ENCODE measurements at places on chromosomes 7 and 10. TPM values are rescaled to one million over a fixed set of nuclear protein-coding genes. Genes with fewer than 3 reads are reported as not detected.

DNA sequence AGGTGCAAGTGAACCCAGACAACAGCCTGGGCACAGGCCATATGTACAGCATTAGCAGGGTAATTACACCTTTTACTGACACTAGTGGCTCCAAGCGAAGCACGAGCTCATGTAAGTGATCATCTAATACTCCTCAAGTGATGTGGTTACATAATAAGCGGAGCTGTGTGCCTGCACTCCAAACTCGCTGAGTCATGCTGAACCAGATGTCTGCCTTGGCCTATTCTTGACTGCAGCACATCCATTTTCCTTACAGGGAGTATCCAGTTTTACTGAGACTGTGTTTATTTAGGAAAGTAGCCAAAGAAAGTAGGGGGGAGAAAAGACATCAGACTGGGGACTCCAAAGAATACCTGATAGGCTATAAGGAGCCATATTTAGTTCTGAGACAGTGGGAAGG is 90.1 kb downstream of the GRM3 start:
- DNase-seq: no peak

DNA sequence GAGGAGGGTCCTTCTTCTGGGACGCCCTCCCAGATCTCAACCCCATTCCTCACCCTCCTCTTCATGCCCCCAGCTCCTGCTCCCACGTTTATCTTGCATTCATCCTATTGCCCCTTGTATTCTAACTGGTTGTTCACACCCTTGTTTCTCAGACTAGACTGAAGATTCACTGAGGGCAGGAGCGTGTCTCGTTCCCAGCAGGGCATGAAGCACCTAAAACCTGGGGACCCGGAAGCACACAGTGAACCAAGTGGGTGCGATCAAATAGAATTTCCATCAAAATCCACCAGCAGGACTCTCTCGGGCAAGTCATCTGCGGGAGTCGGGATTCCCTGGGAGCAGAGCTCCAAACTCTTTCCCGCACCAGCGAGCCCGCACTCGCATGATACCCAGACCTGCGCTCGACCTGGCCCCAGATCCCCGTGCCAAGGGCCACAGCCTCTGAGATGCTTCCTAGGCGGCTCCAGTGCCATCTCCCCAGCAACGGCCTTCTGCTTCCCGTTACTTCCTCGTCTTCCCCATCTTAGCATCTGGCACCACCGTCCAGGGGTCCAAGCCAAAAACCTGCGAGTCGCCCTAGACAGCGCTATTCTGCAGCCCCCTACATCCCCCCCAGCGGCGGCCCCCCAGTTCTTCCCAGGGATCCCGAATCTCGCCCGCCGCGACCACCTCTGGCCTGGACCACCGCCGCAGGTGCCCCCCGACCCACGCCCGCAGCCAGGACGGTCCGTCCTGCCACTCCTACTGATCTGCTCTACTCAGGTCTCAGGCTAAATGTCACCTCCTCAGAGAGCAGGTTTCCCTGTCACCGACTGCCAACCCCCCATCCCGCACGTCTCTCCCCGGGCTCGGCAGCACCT is 6.1 kb upstream of the GBX1 start:
- DNase-seq: peak; percentile 81

DNA sequence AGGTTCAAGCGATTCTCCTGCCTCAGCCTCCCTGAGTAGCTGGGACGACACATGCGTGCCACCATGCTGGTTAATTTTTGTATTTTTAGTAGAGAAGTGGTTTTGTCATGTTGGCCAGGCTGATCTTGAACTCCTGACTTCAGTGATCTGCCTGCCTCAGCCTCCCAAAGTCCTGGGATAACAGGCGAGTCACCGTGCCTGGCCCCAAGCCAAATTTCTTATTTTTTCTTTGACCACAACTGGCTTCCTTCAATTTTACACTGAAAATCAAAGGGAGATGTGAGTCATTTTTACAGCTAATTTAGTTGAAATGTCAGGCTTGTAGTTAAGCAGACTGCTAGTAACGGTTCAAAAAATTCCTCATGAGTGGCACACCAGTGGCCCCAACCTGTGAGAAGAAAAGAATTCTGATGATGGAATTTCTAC is 7.8 kb downstream of the RNF216 start:
- DNase-seq: no peak

- no peak for DNase-seq
Measured at GRCh38 chr10:102646610-102647442, 2.5 kb downstream of the TRIM8 start.

DNA sequence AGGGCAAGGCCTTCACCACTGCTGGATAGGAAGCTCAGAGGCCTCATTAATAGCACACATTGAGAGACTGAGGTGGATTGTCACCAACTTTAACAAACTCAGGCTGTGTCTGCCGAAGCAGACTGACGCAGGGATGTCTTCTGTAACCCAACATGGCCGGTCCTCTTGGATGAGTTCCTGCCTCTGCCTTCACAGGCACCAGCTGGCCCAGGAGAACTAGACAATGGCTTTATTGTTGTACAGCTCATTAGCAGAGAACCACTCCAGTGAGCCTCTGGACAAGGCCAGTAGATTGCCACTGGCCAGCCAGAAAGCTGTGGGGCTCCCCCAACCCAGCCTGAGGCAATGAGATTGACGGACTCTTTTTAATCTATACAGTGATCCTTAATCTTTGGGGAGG is 9.4 kb downstream of the NODAL start:
- DNase-seq: no peak

DNA sequence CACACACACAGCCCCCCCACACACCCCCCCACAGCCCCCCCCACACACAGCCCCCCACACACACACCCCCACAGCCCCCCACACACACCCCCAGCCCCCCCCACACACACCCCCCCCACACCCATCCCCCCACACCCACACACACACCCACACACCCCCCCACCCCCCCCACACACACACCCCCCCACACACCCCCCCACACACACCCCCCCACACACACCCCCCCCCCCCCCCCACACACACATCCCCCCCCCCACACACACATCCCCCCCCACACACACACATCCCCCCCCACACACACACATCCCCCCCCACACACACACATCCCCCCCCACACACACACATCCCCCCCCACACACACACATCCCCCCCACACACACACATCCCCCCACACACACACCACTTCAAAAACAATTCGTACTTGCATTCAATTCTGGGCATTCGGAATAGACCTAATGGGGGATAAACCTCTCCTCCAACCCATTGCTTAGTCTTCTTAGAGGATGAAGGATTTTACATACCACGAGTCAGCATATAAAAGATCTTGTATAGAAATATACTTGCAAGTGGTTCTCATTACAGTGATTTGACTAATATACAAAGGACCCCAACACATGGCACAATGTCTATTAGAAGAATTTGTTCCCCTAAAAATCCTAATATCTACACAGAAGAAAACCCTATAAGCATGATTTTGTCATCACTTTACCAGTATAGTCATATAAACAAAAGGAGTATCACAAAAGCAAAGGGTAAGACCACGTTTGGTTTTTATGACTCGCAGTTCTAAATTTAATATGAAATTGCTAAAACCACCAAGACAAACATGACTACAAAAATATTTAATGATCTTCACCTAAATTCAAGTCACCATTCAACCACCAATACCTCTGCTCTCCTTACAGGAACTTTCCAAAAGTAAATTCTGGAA is 80.9 kb downstream of the DIP2C start:
- no peak for DNase-seq

DNA sequence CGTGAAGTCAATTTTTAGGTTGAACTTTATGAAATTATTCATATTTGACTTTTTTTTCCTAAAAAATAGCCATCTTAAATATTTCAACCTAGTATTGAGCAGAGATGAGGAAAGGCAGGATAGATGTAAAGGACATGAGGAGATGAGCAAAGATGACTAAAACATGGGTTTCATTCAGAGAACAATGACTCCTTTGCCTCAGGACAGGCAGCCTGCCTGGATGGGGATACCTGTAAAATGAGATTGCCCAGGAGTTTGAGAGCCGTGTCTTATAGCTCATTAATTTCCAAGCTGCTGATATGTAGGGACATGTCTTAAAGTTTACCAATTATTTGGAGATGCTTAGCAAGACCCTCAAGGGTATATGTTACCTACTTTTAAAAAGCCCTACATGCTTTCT is 243.8 kb upstream of the MDFIC start:
- no peak for DNase-seq

DNA sequence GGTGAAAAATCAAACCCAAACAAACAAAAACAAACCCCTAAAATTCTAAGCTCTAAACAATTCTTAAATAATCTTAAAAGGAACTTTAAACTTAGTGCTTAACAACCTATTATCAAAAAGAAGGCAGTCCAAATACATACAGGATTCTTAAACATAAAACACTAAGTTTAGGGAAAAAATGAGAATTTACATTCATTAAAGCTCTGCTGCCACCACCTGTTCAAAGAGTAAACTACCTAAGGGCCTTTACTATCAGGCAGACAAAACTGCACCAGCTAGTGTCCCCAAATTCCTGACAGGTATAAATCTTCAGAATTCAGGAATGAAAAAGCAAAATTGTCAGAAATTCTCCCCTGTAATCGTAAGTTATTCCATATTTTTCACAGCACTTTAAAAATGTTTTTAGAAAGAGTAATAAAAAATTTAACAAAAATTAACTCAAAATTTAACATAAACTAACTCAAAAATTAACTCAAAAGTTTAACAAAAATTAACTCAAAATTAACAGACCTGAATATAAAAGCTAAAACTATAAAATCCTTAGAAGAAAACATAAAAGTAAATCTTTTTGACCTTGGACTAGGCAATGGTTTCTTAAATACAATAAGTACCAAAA is 55.1 kb downstream of the PDZD8 start:
- DNase-seq: no peak

DNA sequence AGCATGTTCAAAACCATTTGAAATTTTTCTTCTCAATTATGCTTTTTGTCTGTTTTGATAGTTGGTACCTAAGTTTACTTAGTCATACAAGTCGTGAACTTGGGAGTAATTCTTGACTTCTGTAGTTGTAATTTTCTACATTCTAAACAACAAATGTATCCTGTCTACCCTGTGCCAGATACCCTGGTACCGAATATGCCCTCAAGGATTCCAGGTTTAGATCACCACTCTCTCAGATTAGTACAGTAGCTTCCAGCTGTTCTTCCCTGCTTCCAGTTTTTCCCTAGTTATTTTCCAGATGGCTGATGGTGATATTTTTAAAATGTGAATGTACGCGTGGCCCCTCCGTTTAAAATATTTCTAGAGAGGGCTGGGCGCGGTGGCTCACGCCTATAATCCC is 6.5 kb downstream of the STAM start:
- no peak for DNase-seq

DNA sequence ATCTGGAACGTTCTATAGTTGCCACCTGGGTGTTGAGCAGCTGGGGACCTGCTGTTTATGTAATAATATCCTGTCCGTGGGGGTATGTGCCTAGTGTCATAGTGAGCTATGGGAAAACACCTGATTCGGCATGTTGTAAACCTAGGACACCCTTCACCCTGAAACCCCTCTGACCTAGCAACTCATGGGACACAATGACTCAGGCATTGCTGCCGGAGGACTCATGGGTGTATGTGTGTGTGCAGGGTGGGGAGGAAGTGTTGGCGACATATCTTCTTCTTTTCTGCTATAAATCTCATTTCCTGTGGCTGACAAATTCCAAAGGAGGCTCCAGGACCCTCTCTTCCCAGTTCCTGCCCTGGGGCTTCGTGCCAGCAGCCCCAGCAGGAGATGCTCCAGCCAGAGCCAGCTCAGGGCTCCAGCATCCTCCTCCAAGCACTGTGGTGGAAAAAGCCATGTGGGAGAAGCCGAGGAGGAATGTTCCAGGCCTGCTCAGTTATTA is 77.0 kb upstream of the PODXL start:
- no peak for DNase-seq

DNA sequence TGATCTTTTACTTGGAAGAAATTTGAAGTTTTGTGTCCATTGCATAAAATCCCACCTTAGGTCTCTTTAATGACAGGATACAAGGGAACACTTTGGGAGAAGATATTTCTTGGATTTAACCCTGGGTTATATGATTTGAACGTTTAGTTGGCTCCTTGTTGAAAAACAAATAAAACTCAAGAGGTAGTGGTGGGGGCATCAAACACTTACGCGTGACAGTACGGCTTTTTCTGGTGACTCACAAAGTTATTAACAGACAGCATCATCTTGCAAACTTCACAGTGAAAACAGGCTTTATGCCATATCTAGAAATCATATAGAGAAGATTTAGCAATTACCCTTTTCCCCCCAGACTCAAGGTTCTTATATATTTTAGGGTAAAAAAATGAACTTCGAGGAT is 699 bp downstream of the NRAP start:
- DNase-seq: no peak

- no peak for DNase-seq
Measured at GRCh38 chr7:83532219-83532618, 116.7 kb downstream of the SEMA3E start.

- DNase-seq: no peak
Measured at GRCh38 chr7:131170440-131171271, 157.0 kb upstream of the MKLN1 start.

- DNase-seq: no peak
Measured at GRCh38 chr7:75050501-75050900, 23.1 kb downstream of the RCC1L start.

DNA sequence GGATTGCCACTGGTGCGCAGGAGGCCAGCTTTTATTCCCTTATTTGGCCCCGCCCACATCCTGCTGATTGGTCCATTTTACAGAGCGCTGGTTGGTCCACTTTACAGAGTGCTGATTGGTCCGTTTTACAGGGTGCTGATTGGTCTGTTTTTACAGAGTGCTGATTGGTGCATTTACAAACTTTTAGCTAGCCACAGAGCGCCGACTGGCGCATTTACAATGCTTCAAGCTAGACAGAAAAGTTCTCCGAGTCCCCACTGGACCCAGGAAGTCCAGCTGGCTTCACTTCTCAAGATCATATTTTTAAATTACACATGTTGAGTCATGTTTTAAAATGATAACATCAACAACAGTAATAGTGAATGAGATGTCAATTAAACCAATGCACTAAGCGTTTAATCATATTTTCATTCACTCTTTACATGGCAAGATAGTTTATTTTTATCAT is 128.3 kb downstream of the CUBN start:
- no peak for DNase-seq

- DNase-seq: no peak
Measured at GRCh38 chr7:50208378-50208982, 96.0 kb upstream of the IKZF1 start.

DNA sequence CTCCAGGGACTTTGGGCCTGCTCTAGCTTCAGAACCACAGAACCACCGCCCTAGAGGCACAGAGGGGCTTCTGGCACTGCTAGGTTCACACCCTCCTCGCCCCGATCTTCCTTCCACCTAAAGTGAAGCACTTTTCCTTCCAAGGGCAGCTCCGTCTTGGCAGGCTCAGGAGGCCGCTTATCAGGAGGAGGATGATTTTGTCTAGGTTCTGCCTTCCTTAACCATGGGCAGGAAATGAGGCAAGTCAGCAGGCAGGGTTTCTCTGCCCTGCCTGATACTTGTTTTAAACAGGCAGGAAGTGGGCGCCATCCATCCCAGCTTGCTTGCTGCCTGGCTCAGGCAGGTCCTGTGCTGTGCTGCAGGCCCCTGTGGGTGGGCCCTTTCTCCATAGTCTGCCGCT is 8.3 kb upstream of the ATP6V0E2 start:
- no peak for DNase-seq

The LRMDA gene
- 0.19 TPM for total RNA-seq

The SLC13A4 gene
- total RNA-seq: 0.81 TPM

The OIT3 gene
- total RNA-seq: 0.21 TPM

The CAPZA2 gene
- total RNA-seq: 207 TPM

All from osteocyte (in vitro differentiated cells).